ENCODE measurements at places on chromosomes 7 and 10. TPM values are rescaled to one million over a fixed set of nuclear protein-coding genes. Genes with fewer than 3 reads are reported as not detected.

- no peak for DNase-seq
These were observed 222.9 kb upstream of the SH2B2 start for GRCh38 chr7:102063690-102064180.

DNA sequence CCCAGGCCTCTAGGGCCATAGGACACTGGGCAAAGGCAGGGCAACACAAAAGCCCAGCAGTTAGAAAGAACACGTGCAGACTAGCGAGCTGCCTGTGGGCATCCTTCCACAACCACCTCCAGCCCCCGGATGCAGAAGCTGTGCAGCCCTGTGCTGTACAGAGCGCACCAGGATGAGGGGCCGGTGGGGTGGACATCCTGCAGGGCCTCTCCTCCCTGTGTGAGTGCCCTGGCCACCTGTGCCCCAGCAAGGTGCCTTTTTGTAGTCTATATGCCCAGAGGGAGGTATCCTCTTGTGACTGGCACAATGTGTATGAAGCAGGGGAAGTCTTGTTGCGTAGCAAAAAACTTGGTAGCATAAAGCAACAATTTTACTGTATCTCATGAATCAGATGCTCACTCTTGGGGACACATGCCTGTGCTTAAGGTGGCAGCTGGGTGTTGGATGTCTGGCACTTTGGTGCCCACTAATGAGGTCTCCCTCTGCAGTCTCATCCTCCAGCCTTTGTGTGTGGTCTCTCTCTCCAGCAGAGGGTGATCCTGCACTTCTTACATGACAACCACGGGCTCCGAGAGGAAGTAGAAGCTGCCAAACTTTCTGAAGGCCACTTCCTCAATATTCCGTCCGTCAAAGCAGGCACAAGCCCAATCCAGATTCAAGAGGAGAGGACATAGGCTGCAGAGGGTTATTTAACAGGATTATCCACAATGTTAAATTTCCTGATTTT, 8.7 kb downstream of the NCAPG2 start:
- DNase-seq = peak; percentile 56

DNA sequence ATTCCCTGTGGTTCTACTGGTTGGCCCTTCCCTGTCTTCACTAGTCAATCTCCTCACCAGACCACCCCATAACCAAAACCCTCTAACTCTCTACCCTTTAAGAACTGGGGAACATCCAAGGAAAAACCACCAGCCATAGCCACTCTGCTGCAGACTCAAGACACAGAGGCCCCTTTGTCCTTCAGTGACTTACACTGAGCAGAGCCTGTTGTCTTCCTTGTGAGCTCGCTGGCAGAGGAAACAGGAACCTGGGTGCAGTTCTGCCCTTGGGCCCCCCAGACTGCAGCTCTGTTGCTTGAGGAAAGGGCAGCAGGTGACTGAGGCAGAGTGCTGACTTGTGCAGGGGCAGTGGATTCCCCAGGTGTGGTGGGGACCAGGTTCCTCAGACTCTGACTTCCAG, 30.6 kb downstream of the ZC3HAV1 start:
- no peak for DNase-seq

DNA sequence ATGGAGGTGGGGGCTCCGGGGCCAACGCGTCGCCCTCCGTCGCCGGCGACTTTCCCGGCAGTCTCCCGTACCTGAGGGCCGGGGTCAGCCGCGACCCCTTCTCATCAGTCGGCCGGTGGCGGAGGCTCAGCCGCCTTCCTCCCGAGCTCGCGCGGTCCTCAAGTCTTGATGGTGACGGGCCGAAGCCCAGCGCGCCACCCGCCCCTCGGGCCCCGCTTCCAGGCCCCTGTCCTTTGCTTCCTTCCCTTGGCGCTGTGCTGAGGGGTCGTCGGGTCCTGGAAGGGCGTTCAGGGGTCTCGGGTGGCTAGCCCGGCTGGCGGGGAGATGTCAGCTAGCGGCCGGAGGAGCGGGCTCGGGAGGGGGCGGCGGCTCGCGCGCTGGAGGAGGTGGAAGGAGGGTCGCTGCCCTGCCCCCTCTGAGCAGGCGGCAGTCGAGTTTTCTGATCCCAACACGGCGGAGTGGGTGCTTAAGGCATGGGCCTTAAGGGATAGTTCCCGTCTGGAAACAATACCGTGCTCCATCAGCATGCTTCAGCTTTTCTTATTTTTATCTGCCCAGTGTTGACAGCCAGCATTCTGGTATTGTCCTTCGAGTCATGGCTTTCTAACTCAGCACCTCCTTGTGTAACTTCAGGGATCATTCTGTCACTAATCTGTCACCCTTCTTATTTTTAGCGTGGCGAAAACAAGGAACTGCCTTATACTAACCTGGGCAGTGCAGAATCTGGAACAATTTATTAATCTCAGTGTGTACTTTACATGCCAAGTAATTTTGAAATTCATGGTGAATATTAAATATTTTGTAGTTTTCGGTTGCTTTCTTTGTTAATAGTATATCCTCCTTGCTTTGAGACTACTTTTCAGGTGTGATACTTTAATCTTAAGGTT, 748 bp downstream of the PHTF2 start:
- DNase-seq = peak; percentile 49

DNA sequence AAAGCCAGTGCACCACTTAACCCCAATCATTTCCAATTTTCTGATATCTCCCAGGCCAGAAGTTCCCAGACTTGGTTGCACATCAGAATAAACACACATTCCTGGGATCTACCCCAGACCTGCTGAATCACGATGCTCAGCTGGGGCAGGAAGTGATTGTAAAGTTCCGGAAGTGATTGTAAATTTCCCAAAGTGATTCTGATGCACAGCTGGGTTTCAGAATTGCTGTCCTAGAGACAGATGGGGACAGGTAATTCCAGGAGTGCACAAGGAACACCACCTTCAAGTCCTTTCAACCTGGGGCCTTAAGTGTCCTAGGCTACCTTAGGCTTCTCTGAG, 104.2 kb upstream of the EEPD1 start:
- DNase-seq = no peak

- peak; percentile 53 for DNase-seq
These were observed 45.3 kb upstream of the ZMIZ1 start for GRCh38 chr10:79023240-79024162.

- DNase-seq = no peak
These were observed 179.9 kb downstream of the SFMBT2 start for GRCh38 chr10:7230951-7231350.

GRCh38 chr7:28389504-28390395, 22.6 kb upstream of the CREB5 start:
- DNase-seq = peak; percentile 66

DNA sequence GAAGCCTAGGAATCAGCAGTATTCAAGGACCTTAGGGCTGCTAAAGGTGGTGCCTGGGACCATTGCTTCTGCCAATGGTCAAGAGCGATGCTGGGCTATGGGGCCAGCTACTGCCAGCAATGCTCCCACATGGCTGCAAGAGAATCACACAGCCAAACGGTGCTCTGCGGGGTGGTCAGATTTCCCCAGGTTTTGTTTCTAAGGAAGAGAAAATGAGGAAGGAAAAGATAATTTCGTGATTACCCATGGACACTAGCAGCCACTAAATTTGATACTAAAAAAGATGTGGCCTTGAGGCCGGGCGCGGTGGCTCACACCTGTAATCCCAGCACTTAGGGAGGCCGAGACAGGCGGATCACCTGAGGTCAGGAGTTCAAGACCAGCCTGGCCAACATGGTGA, 83.0 kb downstream of the LYZL2 start:
- no peak for DNase-seq

Gene NUTM2E
- polyA plus RNA-seq = 0.67 TPM

Gene KCNIP2
- polyA plus RNA-seq = 6.0 TPM

Gene DNAJC12
- 7.1 TPM for polyA plus RNA-seq

Gene SPAM1
- polyA plus RNA-seq = not detected

Gene CFAP46
- 0.12 TPM for polyA plus RNA-seq

Gene WDFY4
- 3.9 TPM for polyA plus RNA-seq

Gene HOXA10
- 30.3 TPM for polyA plus RNA-seq

Gene ADCY1
- 12.0 TPM for polyA plus RNA-seq

Gene ITPRID1
- polyA plus RNA-seq = 0.61 TPM

Gene CTAGE15
- not detected for polyA plus RNA-seq
